NCI-H748 treated with DMSO at 0.1 percent for 48 hours (cell line): ENCODE measurements at places on chromosomes 3 and 15.

DNA sequence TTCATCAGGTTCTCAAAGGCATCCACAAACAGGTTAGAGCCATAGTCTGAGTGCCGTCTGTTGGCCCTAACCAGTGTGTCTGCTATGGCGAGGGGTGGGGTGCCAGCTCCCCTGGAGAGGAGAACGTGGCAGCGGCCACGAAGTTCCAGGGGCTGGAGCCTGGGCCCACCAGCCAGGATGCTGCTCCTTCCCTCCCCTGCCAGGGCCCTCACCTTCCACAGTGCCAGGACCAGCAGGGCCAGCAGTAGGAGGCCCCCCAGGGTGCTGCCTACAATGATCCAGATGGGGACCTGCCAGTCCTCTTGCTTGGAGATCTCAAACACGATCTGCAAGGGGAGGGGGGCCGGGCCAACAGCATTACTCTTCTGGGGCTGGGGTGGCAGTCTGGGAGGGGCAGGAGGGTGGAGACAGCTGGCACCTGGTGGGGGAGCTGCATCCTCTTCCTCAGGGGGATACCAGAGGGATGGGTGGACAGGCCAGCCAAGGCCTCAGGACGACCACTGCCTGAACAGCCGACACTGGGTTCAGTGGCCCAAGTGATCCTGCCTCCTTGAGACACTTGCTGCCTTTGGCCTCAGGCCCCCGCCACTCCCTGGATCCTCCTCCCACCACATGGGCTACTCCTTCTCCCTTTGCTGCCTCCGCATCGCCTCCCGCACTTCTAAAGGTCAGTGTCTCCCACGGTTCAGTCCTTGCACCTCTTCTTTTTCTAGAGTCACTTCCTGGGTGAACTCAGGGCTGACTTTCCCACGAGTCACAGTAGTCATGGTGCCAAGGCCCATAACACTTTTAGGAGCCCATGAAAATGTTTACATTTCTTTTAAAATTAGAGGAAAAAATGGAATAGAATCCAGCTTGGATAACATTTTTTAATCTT is 26.3 kb downstream of the FEM1B start:
- no peak for DNase-seq

DNA sequence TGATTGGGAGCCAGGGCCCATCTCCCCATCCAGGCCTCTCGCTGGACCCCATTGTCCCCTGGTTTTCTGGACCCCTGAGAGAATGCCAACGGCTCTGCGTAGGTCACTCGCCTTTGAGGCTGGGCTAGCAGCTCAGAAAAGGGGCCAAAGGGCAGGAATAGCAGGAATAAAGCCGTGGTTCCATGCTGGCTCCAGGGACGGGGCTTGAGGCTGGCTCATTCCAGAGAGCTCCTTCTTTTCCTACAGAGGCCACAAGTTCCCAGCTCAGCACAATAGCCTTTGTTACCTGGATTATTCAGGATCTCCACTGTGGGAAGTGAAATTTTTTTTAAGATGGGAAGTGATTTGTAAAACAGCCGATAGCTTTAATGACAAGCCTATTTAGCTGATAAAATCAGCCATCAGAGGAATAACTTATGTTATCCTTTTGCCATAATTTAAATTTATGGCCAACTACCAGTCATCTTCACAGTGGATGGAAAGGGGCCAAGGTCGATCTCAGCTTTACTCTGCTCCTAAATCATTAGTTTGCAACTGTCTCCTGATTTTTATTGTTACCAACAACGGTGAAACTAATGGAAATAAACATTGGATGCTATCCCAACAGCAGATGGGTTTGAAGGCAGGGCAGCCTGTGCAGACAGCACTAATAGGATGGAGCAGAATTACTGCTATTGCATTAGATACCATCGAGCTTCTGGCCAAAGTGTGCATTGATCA is 124.3 kb downstream of the TMEM266 start:
- DNase-seq: no peak

- DNase-seq: no peak
Observed at GRCh38 chr15:95656595-95656994, 673.9 kb upstream of the NR2F2 start.

GRCh38 chr15:92614791-92615785 is 40.5 kb downstream of the FAM174B start:
- no peak for DNase-seq

- no peak for DNase-seq
Observed at GRCh38 chr3:158269942-158270341, 160.1 kb downstream of the RSRC1 start.

GRCh38 chr3:56296361-56296760 is 171.9 kb downstream of the ERC2 start:
- DNase-seq: no peak

DNA sequence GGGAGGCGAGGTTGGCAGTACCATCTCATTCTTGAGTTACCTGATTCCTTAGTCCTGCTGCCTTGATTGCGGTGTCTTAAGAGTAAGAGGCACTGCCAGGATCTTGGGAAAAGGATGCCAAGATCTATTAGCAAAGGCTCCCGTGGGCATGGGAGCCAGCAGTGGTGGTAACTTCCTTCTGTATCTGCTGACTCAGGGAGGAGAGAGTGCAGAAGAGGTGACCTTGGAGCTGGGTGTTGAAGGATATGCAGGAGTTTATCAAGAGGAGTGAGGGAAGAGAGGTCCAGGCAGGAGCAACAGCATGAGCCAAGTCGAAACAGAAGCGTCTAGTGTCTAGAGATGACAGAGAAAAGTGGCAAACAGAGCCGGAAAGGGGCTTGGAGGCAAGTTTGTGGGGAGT is 4.5 kb downstream of the MESP2 start:
- no peak for DNase-seq

- DNase-seq: no peak
Observed at GRCh38 chr15:57059026-57059660, 140.7 kb downstream of the TCF12 start.

DNA sequence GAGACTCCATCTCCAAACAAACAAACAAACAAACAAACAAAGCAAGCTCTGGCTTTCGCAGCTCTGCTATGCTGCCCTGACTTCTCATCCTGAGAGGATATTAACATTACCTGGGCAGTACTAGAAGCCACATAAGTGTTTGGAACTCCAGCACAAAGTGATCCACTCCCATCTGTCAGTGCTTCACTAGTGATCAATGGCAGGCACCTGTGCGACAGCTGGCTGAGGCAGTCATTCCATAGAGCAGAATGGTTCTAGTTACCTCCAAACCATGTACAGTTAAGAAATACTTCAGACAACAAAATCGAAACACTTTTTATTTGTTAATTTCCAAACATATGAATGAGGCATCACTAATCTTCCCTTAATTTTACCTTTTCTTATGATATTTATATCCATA is 2.8 kb upstream of the MB21D2 start:
- no peak for DNase-seq
